ENCODE measurements at places on chromosomes 7 and 10. TPM values are rescaled to one million over a fixed set of nuclear protein-coding genes. Genes with fewer than 3 reads are reported as not detected.

Gene PTPN12
- 14.7 TPM for total RNA-seq

GRCh38 chr7:137670222-137671064 is 176.3 kb downstream of the DGKI start:
- no peak for DNase-seq

- DNase-seq = no peak
These were observed 79.7 kb downstream of the ALOX5 start for GRCh38 chr10:45453639-45454255.

GRCh38 chr10:52332815-52333214 is 18.7 kb downstream of the DKK1 start:
- DNase-seq = no peak

Gene SFTPA2
- not detected for total RNA-seq

DNA sequence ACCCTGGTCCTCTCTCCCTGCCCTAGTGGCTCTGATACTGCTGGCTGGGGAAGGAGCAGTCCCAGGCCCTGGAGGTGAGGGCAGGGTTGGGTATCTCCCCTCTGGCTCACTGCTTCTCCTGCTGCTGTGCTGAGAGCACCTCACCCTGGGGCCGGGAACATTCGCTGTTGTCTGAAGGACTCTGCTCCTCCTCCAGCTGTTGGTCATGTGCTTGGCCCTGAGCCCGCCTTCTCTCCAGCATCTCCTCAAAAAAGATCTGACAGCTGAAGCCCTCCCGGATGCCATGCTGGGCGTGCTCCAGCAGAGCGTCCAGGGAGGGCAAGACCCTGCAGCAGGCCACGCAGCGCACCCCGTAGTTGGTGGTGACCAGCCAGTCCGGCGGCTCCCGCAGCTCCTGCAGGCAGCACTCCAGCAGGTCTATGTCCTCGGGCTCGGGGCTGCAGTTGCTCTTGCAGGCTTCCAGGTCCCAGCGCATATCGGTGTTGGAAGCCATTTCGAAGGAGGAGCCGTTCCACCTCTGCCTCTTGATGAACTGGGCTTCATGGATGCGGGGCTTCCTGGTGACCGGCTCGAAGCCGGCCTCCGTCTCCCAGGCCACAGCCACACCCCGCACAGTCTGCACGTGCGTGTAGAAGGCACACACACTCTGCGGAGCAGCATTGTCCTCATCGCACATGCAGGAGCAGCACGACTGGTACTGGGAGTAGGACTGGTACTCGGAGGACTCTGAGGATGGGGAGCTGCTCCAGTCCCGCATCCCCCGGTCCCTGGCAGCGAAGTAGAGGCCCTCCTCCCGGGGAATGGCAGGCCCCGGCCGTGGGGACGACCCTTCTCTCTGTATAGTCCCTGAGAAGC is 2.1 kb downstream of the FAM170B start:
- no peak for DNase-seq

- peak; percentile 50 for DNase-seq
These were observed 459 bp downstream of the CYCS start for GRCh38 chr7:25124465-25125136.

All from CD8-positive, alpha-beta T cell (primary cell).